Activated naive CD4-positive, alpha-beta T cell treated with anti-CD3 and anti-CD28 coated beads for 36 hours (primary cell): ENCODE measurements at places on chromosomes 1 and 21.
A peak's percentile ranks its signal among the peaks of the same experiment; 100 is the strongest.

GRCh38 chr1:9809100-9809510, 14.7 kb downstream of the CLSTN1 start:
- DNase-seq: no peak

GRCh38 chr1:88441022-88441421, 243.1 kb upstream of the PKN2 start:
- no peak for DNase-seq

DNA sequence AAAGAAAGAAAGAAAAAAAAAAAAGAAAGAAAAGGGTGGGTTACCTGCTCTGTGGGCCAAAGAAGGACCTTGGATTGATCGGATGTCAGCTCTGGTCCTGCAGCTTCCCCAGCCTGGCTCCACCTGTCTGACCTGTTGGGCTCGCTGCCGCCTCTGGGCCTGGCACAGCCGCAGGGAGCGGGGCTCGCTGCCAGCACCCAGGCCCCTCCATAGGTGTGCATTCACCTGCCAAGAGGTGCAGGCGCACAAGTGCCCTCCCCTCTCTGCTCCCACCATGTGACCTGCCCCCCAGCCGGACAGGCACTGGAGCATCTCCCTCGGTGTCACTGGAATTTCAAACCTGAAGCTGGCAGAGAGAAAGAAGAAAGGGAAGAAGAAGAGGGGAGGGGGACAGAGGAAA, 33.1 kb upstream of the GPR157 start:
- no peak for DNase-seq

- no peak for DNase-seq
These were observed 119.7 kb downstream of the UCHL5 start for GRCh38 chr1:192939440-192939839.

GRCh38 chr1:218887141-218887925, 286.3 kb upstream of the LYPLAL1 start:
- no peak for DNase-seq

- no peak for DNase-seq
These were observed 1447.8 kb upstream of the PRMT6 start for GRCh38 chr1:105608713-105609112.

GRCh38 chr1:154896771-154897286, 26.7 kb upstream of the KCNN3 start:
- no peak for DNase-seq

DNA sequence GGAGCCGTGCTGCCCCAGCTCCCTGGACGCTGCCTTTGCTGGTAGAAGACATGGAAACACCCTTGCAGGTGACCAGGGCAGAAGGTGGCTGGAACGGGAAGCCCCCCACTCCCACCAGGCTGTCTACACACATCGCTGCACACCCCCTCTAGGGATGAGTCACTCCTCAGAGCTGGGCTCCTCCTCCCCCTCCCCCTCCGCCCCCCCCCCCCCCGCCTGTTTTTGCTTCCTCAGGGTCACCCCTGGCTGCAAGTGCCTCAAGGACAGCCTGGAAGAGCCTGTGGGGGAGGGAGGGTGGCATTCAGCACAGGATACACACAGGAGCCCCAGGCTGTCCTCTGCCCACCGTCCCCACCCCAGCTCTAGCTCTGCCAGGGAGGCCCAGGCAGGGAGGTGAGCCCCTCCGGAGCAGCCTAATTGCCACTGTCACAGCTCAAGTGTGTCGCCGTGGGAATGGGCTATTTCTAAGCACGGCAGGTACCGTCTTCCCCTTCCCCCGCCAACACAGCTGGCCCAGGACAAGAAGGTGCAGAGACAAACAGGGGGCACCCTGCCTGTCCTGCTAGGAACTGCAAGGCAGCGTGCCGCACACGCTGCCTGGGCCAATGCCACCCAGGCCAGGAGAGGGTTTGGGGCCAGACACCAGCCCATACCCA, 2.5 kb downstream of the FNDC10 start:
- peak; percentile 27 for DNase-seq

GRCh38 chr1:65572701-65573421, 152.4 kb downstream of the LEPR start:
- DNase-seq: no peak

DNA sequence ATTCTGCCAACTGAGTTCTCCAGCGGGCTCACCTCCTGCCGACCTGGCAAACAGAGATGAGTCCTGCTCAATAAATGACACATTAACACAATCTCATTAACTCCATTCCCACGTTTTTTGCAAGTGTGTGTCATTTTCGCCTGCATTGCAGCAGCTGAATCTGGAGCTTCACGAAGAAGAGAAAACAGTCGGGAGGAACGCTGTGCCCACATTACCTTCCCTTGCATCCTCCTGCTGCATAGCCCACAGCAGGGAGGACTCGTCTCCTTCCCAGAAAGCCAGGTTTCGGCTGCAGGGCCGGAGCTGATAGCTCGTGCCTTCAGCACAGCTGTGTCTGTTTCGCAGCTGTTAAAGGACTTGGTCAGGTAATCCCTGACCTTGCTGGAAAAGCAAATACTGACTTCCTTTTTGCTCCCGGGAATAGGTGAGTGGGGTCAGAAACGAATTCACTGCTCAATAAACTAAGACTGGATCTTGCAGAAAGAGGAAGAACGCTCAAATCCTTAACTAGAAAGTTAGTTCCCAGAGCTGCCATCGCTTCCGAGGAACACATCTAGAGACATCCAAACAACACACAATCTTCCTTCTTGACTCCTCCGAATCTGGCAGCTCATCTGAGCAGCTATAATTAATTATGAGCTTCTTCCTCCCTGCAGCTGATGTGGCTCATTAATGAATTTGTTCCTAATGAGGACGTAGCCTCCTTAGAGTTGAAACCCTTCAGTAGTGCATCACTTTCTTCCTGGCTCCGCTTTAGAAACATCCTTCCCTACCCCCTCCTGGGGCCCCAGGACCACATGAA, 33.0 kb downstream of the KANK4 start:
- DNase-seq: no peak

- DNase-seq: no peak
These were observed 217.1 kb downstream of the RERE start for GRCh38 chr1:8600336-8600735.

DNA sequence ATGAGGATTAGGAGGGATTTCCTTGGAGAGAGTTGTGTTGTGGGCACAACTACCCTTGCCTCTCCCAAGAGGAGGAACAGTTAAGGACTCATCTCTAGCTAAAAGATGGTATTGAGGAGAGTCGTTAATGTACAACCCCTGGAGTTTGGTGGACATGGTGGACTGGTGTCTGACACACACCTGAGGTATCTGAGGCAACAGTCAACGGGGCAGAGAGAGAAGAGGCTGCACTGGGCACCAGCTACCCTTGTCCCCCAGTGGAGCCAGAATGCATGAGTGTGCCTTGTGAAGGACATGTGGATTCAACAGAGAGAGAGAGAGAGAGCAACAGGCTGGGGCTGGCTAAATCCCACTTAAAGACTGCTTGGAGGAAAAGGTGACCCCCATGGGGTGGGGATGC, 13.0 kb downstream of the RAB7B start:
- no peak for DNase-seq
